A549 treated with Mapracorat at 1 μM for 4 hours (cell line): ENCODE measurements at places on chromosomes 1 and 21. TPM values are rescaled to one million over a fixed set of nuclear protein-coding genes. Genes with fewer than 3 reads are reported as not detected.

Gene PER3
- total RNA-seq, result 0.56 to 0.98 TPM (median 0.92 TPM) in 5 replicates

Gene HSD3B2
- total RNA-seq, result not detected in 5 replicates

Gene AIM2
- not detected in 5 replicates for total RNA-seq

Gene LCA5L
- 1.7 to 1.9 TPM (median 1.8 TPM) in 5 replicates for total RNA-seq
